Peyer's patch (tissue), 4 donors: ENCODE measurements at places on chromosomes 7 and 10. TPM values are rescaled to one million over a fixed set of nuclear protein-coding genes. Genes with fewer than 3 reads are reported as not detected.

DNA sequence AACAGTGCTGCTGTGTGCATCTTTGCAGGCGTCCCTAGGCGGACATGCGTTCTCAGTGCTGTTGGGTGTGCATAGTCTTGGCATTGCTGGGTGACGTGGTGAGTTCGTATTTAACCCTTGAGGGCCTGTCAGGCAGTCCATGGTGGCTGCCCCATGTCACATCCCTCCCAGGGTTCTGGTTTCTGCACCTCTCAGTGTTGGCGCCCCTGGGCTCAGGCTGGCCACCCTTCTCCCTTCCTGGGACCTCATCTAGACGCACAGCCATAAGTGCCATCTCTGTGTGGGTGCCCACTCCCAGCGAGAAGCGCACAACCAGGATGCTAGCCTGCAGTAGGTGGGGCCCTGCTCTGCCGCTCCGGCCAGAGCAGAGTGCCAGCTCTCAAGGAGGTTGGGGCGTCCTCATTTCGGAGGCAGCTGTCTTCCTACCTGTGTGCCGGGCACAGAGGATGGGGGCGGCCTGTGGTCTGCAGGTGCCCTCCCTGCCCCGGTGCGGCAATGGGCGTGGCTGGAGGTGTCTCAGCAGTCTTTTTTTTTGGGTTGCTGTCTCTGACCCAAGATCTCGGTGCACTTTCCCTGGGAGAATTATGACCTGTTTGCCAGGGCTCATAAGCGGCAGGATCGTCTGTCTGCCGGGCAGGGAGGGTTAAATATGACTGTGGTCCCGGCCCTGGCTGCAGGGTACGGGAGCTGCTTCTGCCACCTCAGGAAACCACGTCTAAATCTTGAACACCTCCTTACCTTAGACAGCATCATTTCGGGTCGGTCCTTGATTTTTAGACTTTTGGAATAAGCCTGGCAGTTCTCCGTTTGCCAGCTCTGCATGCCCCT, 6.5 kb downstream of the INPP5A start:
- DNase-seq: peak; percentile 37

DNA sequence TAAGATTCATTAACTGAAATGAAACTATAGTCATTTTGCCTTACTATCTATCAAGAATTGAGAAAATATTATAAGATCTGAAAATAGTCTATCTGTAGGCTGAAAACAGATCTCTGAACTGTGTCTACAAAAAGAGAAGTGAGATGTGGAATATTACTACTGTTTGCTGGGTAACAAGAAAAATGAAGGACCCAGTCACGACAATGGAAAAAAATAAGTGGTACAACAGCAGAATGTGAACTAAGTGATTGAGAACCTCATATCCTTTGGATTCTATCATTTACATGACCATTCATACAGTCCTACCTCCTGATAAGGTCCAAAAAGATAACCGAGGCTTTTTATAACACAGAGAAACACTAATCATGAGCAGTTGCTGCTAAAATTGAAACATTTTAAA, 94.3 kb downstream of the UBE2H start:
- no peak for DNase-seq

- DNase-seq: peak; percentile 31
Observed at GRCh38 chr10:102776779-102777456, 33.2 kb downstream of the WBP1L start.

GRCh38 chr10:119675483-119676170, 24.4 kb downstream of the BAG3 start:
- DNase-seq: no peak

- DNase-seq: no peak
Observed at GRCh38 chr10:14453593-14453992, 122.9 kb upstream of the FRMD4A start.

DNA sequence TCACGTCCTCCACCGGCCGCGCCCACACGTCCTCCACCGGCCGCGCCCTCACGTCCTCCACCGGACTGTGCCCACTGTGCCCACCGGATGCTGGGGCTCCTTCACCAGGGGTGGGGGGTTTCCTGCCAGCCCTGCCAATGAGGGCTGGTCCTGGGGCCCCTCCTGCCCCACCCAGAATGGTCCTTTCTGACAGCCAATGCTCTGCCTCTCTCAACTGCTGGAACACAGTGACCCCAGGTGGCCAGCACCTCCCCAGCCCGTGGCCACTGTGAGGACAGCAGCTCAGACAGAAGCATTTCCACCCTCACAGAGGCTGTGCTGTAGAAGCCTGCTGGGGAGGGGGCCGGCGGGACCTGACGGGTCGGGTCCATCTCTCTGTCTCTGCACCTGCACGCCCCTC, 90.1 kb upstream of the DNAAF5 start:
- no peak for DNase-seq

Gene GPR158
- 0.28 TPM for total RNA-seq

Gene CDC14C
- total RNA-seq: not detected
